ENCODE measurements at places on chromosomes 11 and 22.

DNA sequence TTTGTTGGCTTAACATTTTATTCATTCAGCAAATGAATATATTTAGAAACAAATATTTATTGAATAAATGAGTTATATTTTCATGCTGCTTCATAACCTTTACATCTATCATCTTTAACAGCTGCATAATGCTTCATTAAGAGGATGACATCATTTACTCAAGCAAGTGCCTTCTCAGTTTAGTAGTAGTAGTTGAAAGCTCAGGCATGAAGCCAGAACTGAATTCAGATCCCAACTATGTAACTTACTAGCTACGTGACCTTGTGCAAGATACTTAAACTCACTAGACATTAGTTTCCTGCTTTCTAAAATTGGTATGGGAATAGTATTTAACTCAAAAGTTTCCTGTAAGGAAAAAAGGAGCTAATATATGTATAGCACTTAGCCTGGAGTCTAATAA lies 90.3 kb downstream of the TMPRSS5 start:
- no peak for DNase-seq

- DNase-seq = peak; percentile 62
Observed at GRCh38 chr11:36702330-36703054, 104.5 kb upstream of the RAG2 start.

DNA sequence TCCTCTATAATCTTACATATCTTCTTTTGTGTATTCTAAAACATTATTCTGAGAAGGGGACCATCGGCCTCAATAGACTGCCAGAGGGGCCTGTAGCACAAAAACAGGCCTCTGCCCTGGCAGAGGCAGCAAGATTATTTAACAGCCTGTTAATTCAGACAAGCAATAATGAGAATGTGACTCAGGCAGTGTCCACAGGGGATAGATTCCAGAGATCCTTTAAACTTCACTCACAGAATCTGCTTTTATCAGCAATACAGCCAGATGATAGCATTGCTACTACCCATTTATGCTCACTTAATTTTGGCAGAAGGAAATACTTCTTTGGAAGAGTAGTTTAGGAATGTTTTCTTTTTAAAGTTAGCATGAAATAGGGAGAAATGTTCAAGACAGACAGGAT lies 44.9 kb downstream of the AAMDC start:
- no peak for DNase-seq

GRCh38 chr11:4539603-4540219 lies 5.3 kb upstream of the OR52M1 start:
- DNase-seq = peak; percentile 43

DNA sequence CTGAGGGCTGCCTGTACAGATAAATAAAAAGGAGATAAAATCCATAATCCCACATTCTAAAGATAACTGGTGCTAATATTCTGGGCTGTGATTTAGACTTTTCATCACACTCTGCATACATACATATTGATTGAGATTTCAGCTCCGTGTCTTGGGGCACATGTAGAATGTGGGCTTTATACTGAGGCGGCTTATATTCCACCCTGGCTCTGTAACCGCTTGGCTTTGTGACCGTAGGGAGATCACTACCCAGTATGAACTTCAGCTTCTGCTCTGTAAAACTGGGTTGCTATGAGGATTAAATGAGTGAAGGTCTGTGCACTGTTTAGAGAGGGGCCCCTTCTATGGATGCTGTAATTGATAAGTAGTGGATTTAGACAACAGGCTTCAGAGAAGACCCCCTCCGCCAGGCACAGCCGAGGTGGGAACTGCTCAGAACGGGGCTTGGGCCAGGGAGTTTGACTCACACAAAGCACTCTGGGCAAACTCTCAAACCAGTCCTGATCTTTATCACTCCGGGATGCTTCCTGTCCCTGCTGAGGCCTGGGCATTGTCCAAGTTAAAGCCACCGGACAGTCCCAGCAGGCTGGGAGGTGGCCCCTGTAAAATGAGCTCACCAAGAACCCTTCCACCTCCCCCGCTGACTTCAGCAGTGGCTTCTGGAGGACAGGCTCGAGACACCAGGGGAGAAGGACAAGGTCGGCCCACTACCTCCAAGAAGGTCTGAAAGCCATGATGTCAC lies 17.2 kb downstream of the KIAA1671 start:
- DNase-seq = no peak

- no peak for DNase-seq
Observed at GRCh38 chr11:47106798-47107411, 69.8 kb downstream of the ARFGAP2 start.

DNA sequence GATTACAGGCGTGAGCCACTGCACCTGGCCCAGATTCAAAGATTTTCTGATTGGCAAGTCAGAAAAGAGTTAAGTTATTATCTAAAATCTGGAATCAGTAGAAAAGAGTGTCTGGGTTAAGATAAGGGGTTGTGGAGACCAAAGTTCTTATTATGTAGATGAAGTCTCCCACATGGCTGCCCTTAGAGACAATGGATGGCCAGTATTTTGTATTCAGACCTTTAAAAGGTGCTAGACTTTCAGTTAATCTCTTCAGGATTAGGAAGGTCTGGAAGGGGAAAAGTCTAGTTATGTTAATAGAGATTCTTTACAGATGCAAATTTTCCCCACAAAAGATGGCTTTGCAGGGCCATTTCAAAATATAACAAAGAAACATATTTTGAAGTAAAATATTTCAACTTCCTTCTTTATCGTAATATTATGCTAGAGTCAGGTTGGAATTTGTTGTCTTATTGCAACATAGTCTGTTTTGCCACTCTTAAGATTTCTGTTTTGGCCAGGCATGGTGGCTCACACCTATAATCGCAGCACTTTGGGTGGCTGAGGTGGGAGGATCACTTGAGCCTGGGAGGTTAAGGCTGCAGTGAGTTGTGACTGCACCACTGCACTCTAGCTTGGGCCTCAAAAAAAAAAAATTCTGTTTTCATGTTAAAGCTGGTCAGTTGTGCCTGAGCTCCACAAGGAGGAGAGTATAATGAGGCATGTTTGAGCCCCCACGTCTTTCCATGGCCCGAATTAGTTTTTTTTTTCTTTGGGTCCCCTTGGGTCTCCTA lies 14.0 kb downstream of the GRAMD1B start:
- no peak for DNase-seq
